HT-29 (cell line): ENCODE measurements at places on chromosomes 4 and X. TPM values are rescaled to one million over a fixed set of nuclear protein-coding genes. Genes with fewer than 3 reads are reported as not detected.

Gene FGF13
- total RNA-seq: not detected in 2 replicates

Gene FRMPD4
- not detected in 2 replicates for total RNA-seq

Gene GUCY1B1
- total RNA-seq: not detected in 2 replicates

GRCh38 chrX:71181558-71181909 is 36.9 kb downstream of the NLGN3 start:
- DNase-seq: no peak

Gene CT45A1
- not detected in 2 replicates for total RNA-seq

DNA sequence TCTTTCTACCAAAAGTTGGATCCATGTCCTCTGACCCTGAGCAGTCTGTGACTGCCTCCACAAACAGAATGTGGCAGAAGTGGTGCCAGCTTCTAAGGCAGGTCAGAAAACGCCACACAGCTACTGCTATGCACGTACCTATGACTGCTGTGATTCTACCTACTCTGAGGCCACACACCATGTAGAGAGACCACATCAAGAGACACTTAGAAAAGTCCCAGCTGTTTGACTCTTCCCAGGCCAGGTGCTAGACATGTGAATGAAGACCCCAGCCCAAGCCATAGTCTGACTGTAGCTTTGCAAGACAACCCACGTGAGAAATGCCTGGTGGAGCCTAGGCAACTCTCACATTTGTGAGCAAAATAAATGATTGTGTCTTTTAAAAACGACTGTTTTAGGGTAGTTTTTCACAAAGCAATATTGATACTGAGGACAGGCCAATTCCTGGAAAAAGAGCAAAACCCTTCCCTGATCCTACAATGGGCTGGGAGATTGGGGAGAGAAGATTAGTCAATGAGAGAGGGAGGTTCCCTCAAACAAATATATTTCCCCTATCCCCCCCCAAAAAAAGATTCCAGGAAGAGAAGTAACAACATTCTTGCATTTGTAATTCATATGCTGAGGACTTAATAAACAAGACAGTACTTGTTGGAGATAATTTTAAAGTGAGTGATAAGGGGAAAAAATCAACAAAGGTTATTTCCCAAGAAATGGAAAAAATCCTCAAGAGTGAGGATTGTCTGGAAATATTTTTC is 33.3 kb downstream of the FRYL start:
- no peak for DNase-seq

GRCh38 chrX:7083021-7083420 is 64.5 kb upstream of the STS start:
- DNase-seq: no peak

Gene IQCM
- not detected in 2 replicates for total RNA-seq

GRCh38 chrX:135632353-135632752 is 81.1 kb upstream of the CT45A1 start:
- DNase-seq: peak; percentile 3

Gene TMPRSS11D
- not detected in 2 replicates for total RNA-seq

- no peak for DNase-seq
Measured at GRCh38 chr4:75497133-75497532, 17.1 kb downstream of the RCHY1 start.

DNA sequence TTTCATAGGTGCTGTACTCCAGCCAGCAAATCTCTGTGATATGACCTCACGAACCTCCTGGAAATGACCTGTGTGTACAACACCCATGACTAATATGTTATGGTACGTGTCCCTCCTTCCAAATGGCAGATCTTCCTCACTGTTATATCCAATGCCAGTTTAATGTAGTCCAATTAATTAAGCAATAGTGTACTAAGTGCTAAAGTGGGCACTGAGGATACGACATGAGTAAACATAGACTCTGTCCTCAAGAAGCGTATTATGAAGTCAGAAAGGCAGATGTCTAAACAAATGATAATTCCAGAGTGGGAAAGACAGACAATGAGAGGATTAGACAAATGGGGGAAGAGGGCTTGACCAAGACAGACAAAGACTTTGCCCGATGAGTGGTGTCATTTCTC is 33.9 kb downstream of the GPRIN3 start:
- DNase-seq: no peak

- no peak for DNase-seq
Measured at GRCh38 chr4:90081432-90082144, 45.6 kb upstream of the CCSER1 start.

DNA sequence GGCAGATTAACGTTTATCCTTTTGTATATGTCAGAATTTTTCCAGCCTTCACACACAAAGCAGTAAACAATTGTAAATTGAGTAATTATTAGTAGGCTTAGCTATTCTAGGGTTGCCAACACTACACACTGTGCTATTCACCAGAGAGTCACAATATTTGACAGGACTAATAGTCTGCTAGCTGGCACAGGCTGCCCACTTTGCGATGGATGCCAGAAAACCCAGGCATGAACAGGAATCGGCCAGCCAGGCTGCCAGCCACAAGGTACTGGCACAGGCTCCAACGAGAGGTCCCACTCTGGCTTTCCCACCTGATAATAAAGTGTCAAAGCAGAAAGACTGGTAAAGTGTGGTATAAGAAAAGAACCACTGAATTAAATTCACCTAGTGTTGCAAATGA is 94.8 kb downstream of the TET2 start:
- no peak for DNase-seq

Gene RNF175
- total RNA-seq: not detected in 2 replicates

- DNase-seq: no peak
Measured at GRCh38 chr4:2940267-2941137, 22.7 kb downstream of the NOP14 start.

DNA sequence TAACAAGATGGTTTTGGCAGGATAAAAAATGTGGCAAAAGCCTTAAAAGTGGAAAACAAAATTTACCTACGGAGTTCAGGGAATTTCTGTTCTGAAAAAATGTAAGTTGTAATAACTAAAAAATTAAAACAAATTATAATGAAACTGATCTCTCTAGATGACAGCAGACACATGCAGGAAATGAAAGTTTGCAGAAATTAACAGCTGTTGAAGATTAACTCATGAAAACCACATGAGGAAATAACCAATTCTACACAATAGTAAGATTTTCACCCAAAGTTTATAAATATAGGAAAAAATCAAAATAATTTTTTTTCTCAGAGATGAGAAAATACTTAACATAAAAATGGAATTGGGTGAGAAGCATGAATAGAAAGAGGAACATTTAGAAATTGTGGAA is 47.5 kb upstream of the UGT2B15 start:
- no peak for DNase-seq

GRCh38 chr4:48877827-48878535 is 28.6 kb downstream of the OCIAD2 start:
- DNase-seq: no peak
